Stimulated activated CD4-positive, alpha-beta T cell treated with anti-CD3 and anti-CD28 coated beads, Interleukin-15, amount 100 ng/mL, for 48 hours (primary cell): ENCODE measurements at places on chromosomes 2 and 18.

GRCh38 chr2:61645911-61646310 lies 107.8 kb upstream of the XPO1 start:
- DNase-seq: no peak

DNA sequence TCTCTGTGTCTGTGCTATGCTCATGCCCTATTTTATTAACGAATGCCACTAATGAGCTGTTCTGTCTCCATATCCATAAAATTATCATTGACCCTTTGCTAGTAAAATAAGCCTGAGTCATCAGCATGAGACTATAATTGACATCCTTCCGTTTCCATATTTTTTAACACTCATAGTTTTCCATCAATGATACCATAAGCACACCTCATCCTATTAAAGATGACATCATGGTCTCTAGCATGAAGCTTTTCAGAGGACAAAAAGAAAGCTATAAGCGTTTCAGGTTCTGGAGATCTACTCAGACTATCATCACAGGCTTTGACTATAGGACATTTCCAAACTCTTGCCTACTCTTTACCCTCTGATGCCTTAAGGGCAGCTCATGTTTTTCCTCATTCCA lies 1.2 kb upstream of the DSC2 start:
- DNase-seq: no peak

- DNase-seq: no peak
These were observed 305.2 kb downstream of the ARHGAP15 start for GRCh38 chr2:143434445-143434844.

DNA sequence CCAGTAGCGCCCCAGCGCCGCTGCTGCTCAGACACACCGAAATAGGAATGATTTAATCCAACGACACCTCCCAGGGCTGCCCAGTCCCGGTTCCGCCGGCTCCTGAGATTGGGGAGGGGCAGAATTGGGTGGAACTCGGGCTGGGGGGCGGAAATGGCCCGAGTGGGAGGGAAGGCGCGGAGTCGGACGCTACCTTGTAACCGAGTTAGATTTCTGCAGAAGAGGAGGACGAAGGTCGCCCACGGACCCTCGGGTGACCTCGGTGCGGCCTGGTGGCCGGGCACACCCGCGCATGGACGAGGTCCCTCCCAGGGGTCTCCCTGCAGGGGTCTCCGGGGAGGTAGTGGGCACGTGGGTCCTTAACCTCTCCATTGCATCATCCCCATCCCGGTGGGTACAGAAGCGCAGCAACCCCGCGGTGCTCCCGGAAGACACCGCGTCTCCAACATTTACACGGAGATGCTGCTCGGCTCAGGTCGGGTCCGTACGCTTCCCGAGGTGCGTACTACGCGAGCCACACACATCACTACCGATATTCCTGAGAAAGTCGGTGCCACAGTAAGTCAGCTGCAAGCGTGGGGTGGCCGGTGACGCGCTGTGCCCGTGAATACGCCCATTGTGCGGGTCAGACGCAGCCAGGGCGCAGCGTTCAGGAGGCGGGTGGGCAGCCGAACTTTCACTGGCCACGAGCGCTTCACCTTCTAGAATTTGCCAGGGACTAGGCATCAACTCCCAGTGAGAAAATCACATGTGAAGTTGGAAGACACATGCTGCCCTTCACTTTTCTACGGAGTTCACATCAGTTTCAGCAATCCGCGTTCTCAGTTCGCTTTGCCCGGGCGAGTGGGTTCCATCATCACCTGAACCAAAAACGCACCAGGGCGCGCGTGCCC lies 3.0 kb downstream of the ZNF516 start:
- no peak for DNase-seq

GRCh38 chr2:104447831-104448434 lies 406.0 kb upstream of the POU3F3 start:
- no peak for DNase-seq

DNA sequence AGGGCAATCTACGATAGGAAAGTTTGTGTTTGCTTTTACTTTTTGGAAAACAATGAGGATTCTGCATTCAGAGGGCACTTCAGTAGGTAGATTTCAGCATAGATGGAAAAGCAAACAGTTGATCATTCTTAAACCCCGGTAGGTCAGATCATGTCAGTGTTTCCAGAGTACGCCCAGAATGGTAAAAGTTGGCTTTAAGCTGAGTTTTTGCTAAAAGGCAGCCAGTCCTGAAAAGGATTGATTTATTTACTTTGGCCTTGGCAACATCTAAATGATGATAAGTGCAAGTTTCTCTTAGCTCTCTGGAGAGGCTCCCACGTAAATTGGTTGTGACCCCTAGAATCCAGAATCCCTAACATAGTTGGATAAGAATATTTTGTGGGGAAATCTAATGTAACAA lies 168.0 kb downstream of the DIS3L2 start:
- no peak for DNase-seq

GRCh38 chr18:10515456-10515855 lies 10.4 kb upstream of the NAPG start:
- DNase-seq: no peak

GRCh38 chr2:33421820-33422219 lies 54.6 kb upstream of the RASGRP3 start:
- no peak for DNase-seq

DNA sequence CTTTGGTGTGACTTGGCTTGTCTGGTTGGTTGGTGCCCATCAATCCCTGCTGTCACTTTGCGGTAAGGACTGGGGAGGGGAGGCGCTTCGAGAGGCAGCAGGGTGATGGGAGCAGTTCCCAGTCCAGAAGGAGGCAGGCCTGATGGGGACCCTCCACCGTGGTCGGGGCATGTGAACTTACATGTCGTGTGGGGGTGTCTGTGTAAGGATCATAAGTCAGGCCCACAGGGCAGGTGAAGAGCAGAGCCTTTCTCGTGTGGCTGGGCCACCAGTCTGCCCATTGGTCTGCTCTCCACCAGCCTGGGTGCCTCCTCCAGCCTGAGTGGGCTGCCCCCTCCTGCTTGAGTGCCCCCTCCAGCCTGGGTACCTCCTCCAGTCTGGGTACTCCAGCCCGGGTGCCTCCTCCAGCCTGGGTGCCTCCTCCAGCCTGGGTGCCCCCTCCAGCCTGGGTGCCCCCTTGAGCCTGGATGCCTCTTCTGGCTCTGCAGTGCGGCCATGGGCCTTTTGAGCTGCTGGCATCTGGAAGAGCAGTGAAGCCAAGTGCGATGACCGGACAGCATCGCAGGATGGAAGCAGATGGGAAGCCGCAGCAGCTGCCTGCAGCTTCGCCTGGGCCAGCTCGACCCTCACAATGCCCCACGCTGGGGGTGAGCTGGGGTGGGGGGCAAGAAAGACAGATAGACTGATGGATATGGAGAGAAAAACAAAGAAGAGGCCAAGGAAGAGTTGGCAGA lies 25.0 kb downstream of the ATOH8 start:
- no peak for DNase-seq

DNA sequence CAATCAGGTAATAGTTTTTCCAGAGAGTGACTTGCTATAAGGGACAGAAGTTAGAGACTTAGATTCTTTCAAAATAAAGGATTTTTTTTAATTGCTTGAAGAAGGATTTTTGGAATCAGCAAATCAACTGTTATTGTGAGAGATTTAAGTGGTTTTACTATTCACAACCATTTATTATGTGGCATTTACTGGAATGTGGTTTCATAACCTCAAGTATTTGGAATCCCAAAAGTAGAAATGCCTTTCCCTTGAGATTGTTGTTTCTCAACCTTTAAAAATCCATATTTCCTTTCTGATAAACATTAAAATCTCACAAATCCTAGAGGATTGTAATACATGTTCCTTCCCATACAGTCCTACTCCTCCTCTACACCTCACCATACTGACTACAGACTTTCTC lies 5.0 kb downstream of the TANK start:
- no peak for DNase-seq

DNA sequence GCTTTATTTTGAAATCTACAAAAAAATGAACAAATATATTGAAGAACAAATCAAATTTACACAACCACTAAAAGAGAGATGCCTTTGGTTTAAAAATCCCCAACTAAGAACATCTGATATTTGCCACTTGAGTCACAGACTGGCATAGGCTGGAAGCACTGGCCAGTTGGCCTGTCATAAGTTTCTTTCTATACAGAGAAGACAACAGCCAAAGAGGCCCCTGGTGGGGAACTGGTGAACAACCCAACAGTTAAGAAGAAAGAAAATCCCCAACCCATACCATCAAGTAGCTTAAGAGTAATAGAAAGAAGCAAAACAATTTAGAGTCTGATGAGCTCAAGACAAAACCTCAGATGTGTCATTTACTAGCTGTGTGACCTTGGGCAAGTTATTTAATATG lies 45.5 kb downstream of the OSR1 start:
- DNase-seq: no peak

DNA sequence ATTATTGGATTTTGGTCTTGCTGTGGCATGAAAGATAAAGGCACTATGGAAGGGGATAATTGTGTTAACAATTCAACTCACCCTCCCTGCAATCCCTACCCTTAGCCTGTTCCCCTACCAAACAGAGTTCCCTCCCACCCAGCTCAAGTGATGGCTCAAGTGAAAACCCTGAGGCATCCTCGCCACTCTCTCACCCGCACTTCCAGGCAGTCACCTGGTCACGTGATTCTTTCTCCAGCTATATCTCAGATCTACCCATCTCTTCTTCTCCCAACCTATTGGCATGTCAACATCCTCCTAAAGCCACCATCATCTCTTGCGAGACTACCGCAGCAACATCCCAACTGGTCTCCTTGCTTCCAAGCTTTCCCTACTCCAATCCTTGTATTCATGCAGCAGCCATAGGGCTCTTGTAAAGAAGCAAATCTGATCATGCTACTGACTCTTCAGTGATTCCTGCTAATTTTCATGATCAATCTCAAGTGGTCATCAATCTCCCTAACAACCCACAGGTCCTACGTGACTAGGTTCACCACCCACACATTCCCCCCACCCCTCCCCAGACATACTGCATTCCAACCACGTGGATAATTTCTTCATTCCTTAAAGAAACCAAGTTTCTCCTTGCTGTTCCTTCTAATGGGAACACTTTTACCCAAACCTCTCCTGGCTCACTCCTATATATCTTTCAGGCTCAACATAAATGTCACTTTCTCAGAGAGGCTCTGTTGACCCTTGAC lies 66.7 kb downstream of the MBD2 start:
- DNase-seq: no peak

- DNase-seq: no peak
These were observed 62.7 kb downstream of the PTRHD1 start for GRCh38 chr2:24730481-24730880.

DNA sequence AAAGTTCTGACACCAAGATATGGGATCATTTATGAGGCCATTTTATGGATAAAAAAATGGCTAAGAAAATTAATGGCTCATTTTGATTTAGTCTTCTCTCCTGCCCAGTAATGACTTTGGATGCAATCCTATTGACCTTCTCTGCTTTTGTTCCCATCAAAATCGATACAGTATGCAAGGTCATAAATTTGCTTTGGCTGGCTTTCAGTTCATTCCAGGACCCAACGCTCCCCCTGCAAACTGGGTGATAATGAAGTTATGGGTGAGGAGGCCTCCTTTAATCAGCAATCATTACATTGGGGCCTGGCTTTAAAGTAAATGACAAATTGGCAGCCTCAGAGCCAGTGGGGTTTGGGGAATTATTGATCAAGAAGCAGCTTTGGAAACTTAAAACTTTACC lies 351.8 kb upstream of the GYPC start:
- DNase-seq: no peak

GRCh38 chr2:4246364-4247131 lies 543.2 kb downstream of the DCDC2C start:
- no peak for DNase-seq

GRCh38 chr2:197308996-197309690 lies 1.4 kb downstream of the ANKRD44 start:
- no peak for DNase-seq

DNA sequence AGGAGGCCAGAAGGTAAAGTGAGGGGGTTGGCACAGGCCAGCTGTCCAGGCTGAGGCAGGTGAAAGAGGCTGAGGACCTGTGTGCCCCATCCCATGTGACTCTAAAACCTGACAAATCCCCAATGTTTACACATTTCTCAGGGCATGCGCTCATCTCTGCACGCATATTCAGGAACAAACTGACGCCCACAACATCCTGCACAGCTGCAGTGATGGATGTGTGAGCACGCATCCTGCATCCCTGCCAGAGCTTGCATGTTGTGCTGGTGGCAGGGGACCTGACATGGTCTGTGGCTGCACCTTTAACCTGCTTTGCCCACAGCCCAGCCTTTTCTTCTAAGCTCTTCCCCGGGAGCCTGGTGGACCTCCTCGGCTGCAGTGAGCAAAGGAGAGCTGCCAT lies 83.1 kb downstream of the FBXO15 start:
- DNase-seq: peak; percentile 60
